Liver (tissue), 10 donors: ENCODE measurements at places on chromosomes 2 and 18. TPM values are rescaled to one million over a fixed set of nuclear protein-coding genes. Genes with fewer than 3 reads are reported as not detected.

DNA sequence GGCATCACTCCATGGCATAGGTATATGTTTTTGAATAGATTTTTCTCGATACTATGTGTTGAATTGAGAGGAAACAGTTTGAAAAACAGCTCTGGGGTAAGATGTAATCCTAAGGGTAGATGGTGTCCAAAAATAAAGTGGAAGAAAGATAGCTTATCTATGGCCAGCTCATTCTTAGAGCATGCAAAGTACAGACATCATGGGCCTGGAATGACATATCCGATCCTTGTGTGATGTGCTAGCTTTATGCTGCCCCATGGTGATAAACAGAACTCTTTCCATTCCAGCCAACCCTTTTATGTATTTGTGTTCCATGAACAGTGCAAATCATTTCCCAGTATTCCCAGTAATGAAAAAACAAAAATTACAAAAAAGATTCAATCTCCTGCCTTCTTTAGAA, 390.2 kb upstream of the NXPH2 start:
- no peak for DNase-seq

The NFE2L2 gene
- 31.0 TPM for total RNA-seq

The TTN gene
- total RNA-seq = 3.0 TPM

DNA sequence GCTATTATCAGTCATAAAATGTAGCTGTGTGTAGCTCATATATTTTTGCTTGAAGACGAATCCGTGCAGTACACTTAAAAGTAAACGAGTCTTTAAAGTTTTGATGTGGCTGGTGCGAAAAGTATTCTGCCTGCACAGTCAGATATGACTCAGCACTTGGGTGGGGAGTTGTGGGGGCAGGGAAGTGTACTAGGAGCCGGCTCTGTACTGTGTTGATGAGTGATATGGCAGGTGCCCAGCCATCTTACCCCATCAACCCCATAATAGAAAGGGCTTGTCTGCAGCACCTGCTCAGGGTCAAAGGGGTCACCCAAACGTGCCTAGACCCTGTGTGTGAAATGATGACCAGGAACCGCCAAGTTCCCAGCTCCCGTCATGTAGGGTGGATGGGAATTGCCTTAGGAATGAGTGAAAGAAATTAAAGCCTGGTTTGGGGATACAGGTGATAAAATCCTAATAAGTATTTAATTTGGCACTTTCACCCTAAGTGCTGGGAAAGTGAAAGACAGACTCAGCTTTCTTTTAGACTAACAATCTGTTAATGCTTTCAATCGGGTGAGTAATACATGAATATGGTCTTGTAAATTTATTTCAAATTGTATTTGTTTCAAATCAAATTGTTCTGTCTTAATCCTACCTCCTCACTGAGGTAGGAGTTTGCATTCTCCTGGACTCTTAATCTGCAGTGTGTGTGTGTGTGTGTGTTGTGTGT, 48.0 kb downstream of the BCL2L11 start:
- DNase-seq = peak; percentile 79

- DNase-seq = no peak
Observed at GRCh38 chr2:68188831-68189230, 31.1 kb downstream of the PNO1 start.

The NPPC gene
- 0.47 TPM for total RNA-seq

The CYS1 gene
- total RNA-seq = 1.3 TPM
